ENCODE measurements at places on chromosomes 7 and 10.

DNA sequence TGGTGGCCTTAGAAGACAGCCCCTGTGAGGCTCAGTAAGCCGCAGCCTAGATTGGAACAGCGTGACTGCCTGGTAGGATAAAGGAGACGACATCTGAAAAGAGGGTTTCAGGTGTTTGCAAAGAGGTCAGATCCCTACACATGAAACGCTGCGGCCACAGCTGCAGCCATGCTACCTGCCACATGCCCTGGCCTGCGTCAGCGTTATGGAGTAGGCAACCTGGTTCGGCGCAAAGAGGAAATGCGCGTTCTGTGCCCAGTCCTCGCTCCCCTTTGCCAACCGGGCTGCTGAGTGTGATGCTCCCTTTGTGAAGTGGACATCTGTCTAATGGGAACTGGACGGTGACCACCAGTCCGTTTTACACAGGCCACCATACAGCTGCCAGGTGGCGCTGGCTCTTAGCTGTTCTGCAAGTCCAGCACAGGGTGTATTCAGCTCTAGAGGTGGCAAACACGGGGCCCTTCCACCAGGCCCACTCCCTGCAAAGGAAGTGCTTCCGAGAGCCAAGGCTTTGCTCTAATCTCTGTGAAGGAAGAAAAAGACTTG is 160.3 kb downstream of the CELF2 start:
- no peak for DNase-seq

DNA sequence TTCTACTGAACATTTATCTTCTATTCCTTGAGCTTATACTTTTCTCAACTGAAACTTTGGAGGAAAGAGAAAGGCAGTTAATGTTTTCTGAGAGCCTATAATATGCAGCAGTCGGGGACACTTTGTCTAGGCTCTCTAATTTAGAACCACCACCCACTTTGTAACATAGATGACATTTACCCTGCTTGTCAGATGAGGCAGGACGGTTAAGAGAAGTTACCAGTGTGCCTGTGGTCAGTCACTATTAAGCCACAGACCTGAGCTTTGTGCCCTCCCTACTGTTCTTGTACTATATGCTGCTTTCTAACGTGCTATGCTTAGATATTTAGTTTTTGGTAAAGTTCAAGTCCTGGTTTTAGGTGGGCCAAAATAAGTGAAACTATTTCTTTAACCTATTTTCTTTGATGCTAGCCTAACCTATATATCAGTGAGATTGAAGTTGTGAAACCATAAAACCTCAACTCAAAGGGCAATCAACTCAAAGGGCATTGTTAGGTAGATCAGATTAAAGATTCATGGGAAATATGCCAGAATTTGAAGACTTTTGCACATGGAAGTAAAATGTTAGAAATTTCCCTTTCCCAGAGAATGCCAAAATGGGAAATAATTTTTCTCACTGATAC is 156.5 kb upstream of the AGR3 start:
- DNase-seq: no peak

DNA sequence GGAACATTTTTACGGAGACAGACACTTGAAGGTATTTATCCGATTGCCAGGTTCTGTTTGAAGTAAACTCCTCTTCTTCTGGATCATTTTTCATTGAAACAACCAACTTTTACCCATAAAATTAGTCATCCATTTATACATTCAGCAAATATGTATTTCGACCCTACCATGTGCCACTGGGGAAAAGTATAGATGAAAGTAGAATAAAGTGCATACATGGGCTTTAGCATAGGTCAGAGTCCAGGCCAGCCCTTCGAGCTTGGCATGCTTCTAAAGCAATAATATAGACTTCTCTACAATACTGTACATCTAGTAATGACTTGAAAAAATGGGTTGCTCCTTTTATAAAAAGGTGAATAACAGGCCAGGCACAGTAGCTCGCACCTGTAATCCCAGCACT is 10.1 kb downstream of the SLC25A16 start:
- no peak for DNase-seq

- DNase-seq: no peak
Measured at GRCh38 chr10:117391436-117392205, 16.4 kb upstream of the PDZD8 start.

DNA sequence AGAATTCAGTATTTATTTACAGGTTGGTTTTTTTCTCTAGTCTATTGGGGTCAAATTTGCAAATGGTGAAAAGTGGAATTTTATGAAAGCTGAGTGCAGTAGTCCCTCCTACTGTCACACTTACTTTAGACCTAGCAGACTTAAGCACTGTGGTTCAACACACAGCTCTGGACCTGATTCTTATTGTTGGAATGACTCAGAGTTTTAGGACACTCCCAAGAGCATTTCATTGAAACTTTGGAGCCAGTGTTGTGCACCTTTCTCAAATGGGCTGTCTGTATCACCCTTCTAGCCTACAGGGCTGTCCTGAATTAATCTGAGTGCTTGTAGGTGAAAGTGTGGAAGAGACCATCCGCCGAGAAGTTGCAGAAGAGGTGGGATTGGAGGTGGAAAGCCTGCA is 16.1 kb downstream of the NUDT13 start:
- DNase-seq: no peak

Data from stimulated activated CD8-positive, alpha-beta memory T cell treated with anti-CD3 and anti-CD28 coated beads, Interleukin-4, amount 100 ng/mL, for 48 hours (primary cell).